ENCODE measurements at places on chromosomes 4 and X.

DNA sequence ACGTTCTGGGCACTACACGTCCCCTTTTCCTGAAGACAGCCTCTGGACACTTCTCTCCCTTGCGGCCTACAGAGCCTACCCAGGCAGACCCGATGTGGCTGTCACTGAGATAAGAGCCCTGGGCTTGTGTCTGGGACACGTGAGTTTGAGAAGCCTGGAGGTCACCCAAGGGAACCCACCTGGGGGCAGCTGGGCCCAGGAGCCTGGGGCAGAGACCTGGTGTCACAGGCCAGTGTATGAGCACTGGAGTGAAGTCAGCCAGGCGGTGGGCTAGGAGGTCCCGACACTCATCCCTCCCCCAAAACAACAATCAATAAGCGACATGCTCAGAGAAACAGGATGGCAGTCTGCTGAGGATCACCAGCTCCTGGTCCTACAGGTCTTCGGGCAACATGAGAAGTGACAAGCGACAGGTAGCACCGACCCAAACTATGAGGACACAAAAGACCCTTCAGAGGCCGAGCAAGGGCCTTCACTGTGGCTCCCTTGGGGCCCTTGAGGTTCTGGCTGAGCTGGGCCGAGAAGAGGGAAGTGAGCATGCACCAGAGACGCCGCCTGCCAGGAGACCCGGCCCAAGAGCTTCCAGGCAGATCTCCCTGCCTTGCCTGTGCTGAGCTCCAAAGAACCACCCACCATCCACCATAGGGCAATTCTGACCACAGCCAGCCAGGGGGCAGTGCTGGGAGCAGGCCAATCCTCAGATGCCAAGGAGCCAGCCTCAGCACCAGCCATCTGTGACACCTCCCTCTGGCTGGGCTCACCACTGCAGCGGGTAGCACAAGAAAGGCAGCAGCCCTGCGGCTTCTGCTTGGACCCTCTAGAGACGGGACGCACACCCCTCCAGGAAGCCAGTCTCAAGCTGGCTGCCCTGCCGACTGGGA is 11.0 kb upstream of the DUSP9 start:
- DNase-seq, result peak; percentile 8

GRCh38 chr4:3218824-3219760 is 29.9 kb upstream of the MSANTD1 start:
- DNase-seq, result no peak

DNA sequence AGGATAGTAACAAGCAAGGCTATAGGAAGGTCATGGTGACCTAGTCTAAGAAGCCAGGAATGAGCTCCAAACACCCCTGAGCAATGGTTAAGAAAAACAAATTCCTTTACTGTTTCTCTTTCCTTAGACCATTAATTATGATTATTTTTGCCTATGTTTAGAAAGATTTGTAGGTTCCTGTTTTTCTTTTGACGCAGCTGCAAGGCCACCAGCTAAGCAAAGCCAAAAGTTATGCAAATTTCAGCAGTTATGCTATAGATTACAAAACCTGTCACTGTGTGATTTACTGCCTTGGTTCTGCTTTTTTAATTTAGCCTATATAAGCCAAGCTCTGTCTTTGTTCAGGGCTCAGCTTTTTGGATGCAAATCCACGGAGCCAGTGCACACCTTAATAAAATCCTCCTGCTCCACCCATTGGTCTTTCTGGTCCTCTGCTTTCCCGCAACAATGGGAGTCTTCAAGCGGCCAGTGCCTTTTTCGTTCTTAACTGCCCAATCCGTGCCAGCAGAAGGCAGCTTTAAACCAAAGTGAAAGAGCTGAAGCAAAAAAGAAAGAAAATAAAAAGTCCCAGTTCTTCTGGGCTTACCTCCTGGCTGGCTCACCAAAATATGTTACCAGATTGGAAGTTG is 1.4 kb upstream of the CEP135 start:
- DNase-seq, result peak; percentile 21

GRCh38 chrX:67651437-67652142 is 107.8 kb downstream of the AR start:
- DNase-seq, result no peak

GRCh38 chr4:145352438-145353145 is 129.1 kb upstream of the SMAD1 start:
- DNase-seq, result no peak

DNA sequence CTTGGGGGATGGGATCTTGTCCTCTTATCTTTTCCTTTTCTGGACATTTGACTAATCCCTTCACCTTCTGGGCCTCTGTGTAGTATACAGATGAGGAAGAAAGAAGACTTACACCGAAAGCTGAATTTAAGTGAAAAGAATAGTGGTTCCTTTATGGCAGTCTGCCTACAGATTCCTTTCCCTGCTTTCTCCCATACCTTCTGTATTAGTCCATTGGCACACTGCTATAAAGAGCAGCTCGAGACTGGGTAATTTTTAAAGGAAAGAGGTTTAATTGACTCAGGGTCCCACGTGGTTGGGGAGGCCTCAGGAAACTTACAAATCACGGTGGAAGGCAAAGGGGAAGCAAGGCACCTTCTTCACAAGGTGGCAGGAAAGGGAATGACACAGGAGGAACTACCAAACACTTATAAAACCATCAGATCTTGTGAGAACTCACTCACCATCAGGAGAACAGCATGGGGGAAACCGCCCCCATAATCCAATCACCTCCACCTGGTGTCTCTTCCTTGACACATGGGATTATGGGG is 34.0 kb upstream of the CD38 start:
- no peak for DNase-seq

GRCh38 chrX:144730471-144730870 is 516.8 kb upstream of the SPANXN1 start:
- peak; percentile 1 for DNase-seq

- DNase-seq, result peak; percentile 38
Observed at GRCh38 chr4:172202480-172203076, 389.4 kb downstream of the GALNTL6 start.

DNA sequence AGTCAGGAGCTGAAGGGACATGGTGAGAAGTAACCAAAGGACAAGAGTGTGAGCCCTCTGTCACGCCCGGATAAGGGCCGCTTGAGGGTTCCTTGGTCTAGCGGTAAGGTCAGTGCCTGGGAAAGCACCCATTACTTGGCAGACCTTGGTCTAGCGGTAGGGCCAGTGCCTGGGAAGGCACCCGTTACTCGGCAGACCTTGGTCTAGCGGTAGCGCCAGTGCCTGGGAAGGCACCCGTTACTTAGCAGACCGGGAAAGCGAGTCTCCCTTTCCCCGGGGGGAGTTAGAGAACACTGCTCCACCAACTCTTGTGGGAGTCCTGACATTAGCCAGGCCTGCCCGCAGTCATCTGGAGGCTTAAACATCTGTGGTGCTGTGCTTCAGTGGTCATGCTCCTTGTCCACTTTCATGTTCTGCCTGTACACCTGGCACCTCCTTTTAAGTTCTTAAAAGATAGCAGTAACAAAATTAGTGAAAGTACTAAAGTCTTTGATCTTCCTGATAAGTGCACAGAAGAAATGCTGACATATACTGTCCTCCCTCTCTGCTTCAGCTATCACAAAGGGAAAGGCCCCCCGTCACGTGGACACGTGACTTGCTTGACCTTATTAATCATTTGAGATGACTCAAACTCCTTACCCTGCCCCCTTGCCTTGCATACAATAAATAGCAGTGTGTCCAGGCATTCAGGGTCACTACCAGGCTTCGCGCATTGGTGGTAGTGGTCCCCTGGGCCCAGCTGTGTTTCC is 9.3 kb upstream of the SEC24B start:
- peak; percentile 23 for DNase-seq

- no peak for DNase-seq
Observed at GRCh38 chrX:24412637-24413363, 52.3 kb upstream of the PDK3 start.

DNA sequence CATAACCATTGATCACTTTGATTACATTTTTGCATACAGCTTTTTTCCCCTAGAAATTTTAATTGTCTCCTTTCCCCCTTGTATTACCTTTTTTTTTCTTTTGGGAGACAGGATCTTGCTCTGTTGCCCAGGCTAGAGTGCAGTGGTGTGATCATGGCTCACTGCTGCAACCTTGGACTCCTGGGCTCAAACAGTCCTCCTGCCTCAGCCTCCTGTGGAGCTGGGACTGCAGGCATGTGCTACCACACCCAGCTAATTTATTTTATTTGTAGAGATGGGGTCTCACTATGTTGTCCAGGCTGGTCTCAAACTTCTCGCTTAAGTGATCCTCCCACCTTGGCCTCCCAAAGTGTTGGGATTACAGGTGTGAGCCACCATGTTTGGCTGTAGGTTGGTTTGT is 47.0 kb downstream of the ZFX start:
- no peak for DNase-seq

DNA sequence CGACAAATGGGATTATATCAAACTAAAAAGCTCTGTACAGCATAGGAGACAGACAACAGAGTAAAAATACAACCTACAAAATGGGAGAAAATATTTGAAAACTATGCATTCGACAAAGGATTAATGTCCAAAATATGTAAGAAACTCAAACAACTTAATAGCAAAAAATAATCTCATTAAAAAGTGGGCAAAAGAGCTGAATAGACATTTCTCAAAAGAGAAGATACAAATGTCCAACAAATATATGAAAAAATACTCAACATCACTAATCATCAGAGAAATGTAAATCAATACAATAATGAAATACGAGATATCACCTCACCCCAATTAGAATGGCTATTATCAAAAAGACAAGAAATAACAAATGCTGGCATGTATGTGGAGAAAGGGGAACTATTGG is 272.9 kb downstream of the KLHL13 start:
- no peak for DNase-seq

- no peak for DNase-seq
Observed at GRCh38 chr4:4396628-4397440, 9.9 kb downstream of the NSG1 start.

- peak; percentile 43 for DNase-seq
Observed at GRCh38 chr4:186699298-186699697, 24.4 kb downstream of the FAT1 start.

GRCh38 chrX:9701790-9702189 is 63.9 kb downstream of the GPR143 start:
- DNase-seq, result no peak

DNA sequence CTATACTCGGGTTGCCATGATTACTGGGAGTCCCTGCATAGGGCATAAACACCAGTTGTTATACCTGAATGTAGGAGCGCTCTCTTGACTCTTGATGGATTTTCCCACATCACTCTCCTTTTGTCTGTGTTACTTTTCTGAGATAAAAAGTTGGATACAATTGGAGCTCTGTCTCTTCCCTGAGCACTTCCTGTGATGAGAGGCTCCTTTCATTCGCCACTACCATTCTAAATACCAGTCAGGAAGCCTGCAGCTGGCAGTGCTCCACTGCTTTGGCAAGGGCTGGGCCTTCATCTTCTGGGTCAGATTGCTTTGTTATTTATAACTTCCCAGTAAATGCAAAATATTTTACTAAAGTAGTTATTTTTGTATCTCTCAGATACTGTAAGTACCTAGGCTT is 13.9 kb downstream of the TCEANC start:
- DNase-seq, result no peak

DNA sequence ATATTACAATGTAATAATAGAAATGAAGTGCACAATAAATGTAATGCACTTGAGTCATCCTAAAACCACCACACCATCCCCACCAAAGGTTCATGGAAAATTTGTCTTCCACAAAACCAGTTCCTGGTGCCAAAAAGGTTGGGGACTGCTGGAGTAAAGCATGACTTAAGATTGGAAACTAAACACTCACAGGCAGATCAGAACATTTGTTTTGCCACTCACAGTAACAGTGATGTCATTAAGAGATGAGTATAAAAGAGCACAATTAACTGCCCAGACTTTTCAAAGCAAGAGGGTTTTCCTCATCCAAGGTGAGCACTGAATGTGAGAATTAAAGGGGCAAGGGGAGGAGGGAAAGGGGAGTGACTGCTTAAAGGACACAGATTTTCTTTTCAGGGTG is 35.6 kb downstream of the MAP7D3 start:
- DNase-seq, result peak; percentile 59

DNA sequence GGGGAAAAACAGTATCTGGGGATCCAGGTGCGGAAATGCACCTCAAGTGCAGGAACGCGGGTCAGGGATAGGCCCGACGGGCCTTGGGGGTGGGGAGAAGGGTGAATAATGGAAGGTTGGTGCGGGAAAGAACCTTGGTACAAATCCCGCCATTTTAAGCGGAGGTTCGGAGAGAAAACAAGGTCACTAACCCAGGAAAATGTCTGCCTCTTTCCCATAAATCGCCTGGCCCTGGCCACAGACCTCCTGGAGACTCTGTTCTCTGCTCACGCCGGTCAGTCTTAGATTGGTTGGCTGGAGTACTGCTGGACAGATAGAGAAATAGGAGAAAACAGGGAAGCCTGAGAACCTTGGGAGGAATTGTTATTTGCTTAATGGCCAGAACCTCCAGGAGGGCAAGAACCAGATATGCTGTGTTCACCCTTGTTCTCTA is 897 bp upstream of the FBXL5 start:
- DNase-seq, result peak; percentile 19

GRCh38 chrX:110060846-110061537 is 58.1 kb downstream of the TMEM164 start:
- no peak for DNase-seq

- no peak for DNase-seq
Observed at GRCh38 chr4:78688366-78688765, 87.8 kb upstream of the BMP2K start.

GRCh38 chr4:26120098-26120825 is 200.6 kb upstream of the RBPJ start:
- DNase-seq, result no peak

DNA sequence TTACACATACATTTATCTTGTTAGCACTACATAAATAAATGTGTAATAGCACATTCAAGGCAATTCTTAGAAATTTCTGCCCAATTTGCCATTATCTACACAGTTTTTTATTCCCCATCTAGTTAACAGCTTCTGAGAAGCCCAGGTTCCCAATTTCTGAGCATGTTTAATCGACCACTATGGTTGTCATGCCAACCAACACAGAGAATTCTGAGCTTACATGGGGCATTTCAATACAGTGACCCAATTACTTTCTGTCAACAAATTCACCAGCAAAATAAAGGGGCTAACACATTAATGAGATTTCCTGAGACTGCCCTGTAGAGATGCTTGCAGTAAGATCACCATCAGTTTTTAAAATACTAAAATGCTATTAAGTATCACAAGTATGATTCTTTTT is 22.0 kb downstream of the GPM6A start:
- DNase-seq, result no peak
